Fibroblast of skin of abdomen (primary cell): ENCODE measurements at places on chromosomes 2 and 18.

- peak; percentile 58 for DNase-seq
These were observed 394.9 kb downstream of the ARHGAP15 start for GRCh38 chr2:143524119-143524553.

GRCh38 chr2:157302492-157303099 lies 23.0 kb downstream of the ERMN start:
- DNase-seq, result peak; percentile 62

- DNase-seq, result peak; percentile 40
These were observed 275.7 kb upstream of the SPRED2 start for GRCh38 chr2:65708086-65708485.

DNA sequence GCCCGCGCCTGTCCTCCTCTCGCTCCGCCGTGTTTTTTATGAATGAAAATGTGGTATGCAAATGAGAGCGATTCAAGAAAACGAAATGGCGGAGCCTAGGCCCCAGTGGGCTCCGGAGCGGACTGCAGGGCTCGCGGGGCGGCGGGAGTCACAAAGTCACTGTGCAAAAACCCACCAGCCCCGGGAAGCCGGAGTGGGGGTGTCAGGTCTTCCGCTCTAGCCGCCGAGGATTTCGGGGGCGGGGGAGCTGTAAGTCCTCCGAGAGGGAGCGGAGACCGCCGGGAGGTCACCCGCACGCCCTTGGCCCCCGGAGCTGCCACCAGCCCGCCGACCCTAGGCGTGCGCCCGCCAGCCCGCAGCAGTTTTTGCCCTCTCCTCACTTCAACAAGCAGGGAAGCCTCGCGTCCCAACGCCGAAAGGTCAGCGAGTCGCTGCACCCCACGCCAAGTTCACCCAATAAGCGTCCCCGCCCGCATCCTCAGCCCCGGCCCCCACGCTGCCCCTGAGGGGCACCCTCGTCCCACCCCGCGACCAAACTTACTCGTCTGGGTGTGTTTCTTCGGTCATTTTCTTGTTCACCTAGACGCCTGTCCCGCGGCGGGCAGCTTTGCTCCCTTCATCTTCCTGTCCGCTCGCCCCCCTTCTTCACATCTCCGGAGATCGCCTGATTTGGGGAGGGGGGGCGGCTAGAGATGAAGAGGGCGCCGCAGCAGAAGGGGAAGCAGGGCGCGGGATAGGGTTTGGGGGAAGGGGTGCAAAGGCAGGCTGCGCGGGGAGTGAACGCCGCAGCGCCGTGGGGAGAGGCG lies 775 bp downstream of the SPRED2 start:
- DNase-seq, result peak; percentile 45

- no peak for DNase-seq
These were observed 27.0 kb upstream of the DPYSL5 start for GRCh38 chr2:26820932-26821331.

DNA sequence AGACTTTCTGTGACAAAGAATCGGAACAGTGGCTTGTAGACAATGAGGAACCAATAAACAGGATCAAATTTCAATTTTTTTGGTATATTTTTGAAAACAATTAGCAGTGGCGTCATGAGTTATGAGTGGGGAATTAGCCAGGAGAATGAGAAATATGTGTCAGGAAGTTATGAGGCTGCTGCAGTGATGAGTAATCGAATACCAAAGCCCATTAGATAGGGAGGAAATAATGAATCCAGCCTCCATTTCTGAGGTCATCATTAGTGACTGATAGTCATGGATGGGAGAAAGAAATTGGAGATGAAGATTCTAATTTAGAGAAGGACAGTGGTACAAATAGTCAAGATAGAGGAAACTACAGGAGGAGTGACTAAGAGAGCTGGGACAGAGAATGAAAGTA lies 673.1 kb upstream of the VRK2 start:
- DNase-seq, result peak; percentile 89

DNA sequence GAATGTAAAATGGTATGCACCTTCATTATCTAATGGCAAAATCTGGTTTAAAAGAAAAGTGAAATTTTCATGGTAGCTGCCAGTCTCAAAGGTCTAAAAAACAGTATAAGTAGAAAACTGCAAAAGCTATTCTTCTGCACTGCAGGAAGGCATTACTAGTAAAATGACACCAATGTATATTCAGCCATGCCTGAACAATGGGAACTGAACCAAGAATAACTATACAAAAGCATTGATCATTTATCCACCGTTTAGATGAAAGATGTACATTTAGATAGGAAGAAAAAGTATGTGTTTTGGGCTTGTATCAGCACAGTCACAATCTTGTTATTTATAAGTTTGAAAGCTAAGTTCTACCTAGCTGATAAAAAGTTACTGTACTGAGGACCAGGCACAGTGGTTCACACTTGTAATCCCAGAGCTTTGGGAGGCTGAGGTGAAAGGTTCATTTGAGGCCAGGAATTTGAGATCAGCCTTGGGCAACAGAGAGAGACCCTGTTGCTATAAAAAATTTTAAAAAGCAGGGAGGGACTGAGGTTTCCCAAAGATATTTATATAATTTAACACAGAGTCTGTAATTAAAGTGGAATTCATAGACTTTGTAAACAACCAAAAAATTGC lies 163.1 kb upstream of the WDSUB1 start:
- peak; percentile 3 for DNase-seq

- DNase-seq, result no peak
These were observed 219.7 kb downstream of the GULP1 start for GRCh38 chr2:188511346-188511745.
